ENCODE measurements at places on chromosomes 6 and 20.

- DNase-seq = no peak
Measured at GRCh38 chr6:149065658-149066556, 251.6 kb upstream of the TAB2 start.

DNA sequence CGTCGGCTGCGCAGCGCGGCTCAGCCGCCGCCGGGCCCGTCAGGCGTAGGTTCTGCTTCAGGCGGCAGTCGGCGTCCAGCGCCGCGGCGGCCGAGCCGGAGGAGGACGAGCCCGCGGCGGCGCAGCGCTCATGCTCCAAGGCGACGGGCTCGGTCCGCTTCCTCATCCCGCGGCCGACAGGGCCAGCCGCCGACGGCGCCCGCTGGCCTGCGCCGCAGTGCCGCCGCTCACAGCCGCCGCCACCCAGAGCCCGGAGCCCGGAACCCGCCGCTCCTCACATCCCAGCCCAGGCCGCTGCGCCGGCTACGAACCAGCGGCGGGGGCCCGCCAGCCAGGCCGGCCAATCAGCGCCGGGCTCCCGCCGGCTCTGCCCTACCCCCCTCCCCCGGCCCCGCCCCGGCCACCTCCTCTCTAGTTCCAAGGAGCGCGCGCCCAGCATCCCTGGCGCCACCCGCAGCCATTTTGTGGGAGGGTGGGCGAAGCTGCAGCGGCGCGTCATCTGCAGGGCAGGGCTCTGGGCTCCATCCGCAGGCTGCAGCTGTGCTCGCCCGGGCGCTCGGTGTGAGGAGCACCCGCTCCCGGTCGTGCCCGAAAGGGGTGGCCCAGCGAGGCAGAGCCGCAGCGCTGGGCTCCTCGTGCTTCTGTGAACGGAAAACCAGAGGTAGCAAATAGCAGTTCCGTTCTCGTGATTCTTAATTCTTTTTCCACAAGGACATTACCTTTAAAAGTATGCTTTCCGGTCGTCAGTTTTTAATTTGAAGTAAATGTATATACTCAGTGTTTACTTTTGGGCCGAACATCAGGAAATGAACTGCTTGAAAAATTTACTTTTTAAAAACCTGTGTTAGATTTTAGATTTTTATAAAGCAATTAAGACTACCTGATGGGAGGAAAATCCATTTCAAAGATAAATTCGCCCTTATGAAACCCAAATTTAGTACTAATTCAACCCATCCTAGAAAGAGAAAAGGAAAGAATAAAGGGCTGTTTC lies at the start of gene ABHD12:
Gene ABHD12 (minus strand): TSS at position 298 of the 991 bp plus-strand sequence. CDS start 132 bp downstream, at position 166.
- peak; percentile 69 for DNase-seq

- no peak for DNase-seq
Measured at GRCh38 chr20:58753267-58753921, 60.8 kb downstream of the NPEPL1 start.

- DNase-seq = no peak
Measured at GRCh38 chr6:46652232-46652602, 401 bp downstream of the CYP39A1 start.

DNA sequence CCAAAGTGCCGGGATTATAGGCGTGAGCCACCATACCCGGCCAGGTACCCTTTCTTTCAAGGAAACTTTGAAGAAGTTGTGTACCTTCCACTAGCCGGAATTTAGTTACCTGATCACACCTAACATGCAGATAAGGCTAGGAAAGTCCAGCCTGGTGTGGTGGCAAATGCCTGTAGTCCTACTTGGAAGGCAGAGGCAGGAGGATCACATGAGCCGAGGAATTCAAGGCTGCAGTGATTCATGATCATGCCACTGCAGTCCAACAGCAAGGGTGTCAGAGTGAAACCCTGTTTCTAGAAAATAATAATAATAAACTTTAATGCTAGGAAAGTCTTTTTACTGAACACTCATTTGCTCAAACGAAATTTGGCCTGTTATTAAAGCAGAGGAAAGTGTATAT lies 21.0 kb downstream of the NFYA start:
- no peak for DNase-seq

DNA sequence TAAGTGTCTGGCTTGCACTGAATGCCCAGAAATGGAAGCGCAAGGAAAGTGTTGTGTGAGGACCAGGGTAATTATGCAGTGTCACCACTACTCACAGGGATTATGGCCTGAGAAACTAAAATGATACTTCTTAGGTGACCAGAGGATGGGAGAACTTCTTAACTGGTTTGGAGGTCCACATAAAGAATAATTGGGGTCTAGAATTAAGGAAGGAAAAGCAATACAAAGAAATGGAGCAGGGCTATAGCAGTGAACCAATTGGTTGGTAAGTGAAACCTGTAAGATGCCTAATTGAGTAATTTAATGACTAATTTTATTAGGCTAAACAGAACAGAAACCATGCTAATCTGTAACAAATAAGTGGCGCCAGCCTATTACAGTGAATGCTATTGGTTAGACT lies 5.3 kb downstream of the TSPYL4 start:
- DNase-seq = no peak

- no peak for DNase-seq
Measured at GRCh38 chr6:123570813-123571684, 65.7 kb downstream of the TRDN start.

DNA sequence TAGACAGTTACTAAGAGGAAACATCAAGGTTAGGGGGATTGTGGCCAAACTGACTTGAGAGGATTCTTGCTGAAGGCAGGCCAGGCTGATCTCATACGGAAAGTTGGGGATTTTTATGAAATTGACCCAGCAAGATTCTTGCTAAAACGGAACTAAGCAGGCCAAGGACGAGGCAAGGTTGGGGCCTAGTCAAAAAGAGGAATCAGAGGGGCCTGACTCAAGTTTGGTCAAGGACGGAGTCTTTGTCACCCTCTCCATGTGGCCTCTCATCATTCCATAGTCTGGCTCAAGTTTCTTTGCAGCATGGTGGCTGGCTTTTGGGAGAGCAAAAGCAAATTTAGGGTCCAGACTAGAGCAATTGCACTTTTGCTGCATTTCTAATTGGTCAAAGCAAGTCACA lies 7.9 kb upstream of the HECA start:
- DNase-seq = no peak

DNA sequence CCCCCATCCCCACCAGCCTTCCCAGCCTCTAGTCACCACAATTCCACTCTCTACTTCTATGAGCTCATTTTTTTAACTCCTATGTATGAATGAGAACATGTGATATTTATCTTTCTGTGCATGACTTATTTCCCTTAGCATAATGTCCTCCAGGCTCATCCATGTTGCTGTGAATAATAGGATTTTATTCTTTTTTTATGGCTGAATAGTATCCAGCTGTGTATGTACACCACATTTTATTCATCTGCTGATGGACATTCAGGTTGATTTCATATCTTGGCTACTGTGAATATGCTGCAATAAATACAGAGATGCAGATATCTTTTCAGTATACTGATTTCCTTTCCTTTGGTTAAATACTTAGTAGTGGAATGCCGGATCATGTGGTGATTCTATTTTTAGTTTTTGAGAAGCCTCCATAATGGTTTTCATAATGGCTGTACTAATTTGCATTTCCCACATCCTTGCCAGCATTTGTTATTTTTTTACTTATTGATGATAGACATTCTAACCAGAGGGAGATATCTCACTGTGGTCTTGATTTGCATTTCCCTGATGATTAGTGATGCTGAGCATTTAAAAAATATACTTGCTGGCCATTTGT lies 194.9 kb downstream of the PACRG start:
- no peak for DNase-seq

GRCh38 chr6:158666628-158667359 lies 16.9 kb downstream of the SYTL3 start:
- DNase-seq = peak; percentile 73

DNA sequence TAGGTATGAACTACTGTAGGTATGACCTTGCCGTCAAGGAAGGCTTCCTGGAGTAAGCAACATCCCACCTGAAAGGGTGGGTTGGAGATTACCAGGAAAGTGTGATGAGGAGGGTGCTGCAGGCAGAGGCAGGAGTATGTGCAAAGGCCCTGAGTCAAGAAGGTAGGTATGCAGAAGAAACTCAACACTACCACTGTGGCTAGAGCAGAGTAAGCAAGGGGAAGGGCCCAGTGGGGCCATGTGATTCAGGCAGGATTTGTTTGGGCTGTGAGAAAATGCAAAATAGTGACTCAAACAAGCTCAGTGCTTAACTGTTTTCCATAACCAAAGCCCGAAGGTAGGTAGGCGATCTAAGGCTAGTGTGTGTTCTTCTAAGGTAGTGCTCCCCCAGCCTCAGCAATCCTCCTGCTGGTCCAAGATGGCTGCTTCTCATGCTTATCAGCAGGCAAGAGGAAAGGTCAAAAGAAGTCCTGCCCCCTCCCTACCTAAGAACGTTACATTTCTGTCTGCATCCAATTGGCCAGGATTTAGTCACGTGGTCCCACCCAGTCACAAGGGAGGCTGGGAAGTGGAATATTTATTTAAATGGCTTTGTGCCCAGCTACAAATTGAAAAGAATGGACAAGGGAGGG lies 36.2 kb upstream of the HMGA1 start:
- DNase-seq = no peak

DNA sequence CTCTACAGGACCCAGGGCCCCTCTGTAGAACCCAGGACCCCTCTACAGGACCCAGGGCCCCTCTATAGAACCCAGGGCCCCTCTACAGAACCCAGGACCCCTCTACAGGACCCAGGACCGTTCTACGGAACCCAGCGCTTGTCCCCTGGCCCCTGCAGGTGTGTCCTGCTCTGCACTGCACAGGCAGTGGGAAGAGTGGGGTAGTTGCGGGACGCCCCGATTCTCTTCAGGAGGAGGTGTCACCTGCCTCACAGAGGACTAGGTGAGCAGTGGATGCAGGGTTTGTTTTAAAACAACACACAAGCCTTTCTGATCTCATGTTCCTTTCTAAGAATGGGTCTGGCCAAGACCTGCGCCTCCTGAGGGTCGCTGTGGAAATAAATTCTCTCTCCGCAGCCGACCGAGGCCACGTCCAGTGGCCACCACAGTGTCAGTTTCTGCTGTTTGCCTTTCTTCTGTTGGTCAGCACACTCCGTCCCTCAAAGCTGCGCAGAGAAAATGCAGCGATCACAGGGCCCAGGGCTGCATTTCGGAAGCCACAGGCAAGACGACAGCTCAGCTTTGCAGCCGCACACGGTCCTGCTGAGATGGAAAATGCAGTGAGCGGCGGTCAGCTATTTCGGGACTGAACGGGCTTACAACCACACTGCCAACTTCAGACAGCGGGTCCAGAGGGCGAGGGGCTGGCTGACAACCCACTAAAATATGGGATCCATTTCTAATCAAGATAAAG lies 135.2 kb downstream of the DLL1 start:
- DNase-seq = no peak

GRCh38 chr6:113744861-113745260 lies 112.3 kb upstream of the MARCKS start:
- DNase-seq = no peak

GRCh38 chr6:43907789-43908472 lies 137.9 kb downstream of the VEGFA start:
- DNase-seq = no peak

GRCh38 chr20:39049148-39049547 lies 87.0 kb downstream of the DHX35 start:
- no peak for DNase-seq

DNA sequence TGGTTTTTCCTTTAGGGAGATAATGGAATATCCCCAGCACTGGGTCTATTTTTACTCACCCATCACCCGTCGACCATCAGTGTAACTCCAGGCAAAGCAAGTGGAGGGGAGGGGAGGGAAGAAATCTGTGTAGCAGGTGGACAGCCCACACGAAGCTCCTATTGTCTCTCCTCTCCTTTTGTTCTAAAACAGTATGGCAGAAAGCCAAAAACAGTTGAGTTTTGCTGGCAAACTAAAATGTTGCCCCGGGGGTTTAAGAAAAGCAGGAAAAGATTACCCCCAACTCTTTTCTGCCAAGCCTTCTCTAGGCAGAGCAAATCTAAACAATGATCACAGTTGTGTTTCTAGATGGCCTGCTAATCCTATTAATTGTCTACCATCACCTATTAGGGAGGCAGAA lies 89.7 kb downstream of the PREP start:
- no peak for DNase-seq

GRCh38 chr6:159483259-159483658 lies 209.8 kb downstream of the SOD2 start:
- no peak for DNase-seq

GRCh38 chr20:5504061-5504739 lies 187.4 kb upstream of the PROKR2 start:
- no peak for DNase-seq

DNA sequence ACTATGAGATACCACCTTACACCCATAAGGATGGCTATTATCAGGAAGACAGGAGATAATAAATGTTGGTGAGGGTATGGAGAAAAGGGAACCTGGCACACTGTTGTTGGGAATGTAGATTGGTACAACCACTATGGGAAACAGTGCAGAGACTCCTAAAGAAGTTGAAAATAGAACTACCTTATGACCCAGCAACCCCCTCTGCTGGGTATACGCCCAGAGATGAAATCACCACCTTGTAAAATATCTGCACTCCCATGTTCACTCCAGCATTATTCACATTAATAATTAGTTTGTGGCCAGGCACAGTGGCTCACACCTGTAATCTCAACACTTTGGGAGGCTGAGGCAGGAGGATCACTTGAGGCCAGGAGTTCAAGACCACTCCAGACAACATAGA lies 26.8 kb downstream of the ZBTB9 start:
- no peak for DNase-seq

DNA sequence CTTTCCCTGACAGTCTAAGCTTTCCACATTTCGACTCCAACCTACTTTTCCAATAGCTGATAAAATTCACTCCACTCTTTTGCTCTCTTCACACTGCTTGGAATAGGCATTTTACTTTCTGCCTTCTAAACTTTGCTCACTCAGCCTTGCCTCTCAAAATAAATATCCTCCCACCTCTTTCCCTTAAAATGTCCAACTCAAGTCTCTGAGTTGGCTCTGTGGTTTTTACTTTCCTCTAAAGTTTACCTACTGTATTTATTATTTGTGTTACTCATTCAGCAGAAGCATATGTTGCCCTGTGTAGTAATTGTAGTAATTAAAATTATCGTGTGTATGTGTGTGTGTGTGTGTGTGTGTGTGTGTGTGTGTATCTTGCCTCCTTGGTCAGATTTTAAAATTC lies 20.0 kb upstream of the CDYL start:
- DNase-seq = no peak

DNA sequence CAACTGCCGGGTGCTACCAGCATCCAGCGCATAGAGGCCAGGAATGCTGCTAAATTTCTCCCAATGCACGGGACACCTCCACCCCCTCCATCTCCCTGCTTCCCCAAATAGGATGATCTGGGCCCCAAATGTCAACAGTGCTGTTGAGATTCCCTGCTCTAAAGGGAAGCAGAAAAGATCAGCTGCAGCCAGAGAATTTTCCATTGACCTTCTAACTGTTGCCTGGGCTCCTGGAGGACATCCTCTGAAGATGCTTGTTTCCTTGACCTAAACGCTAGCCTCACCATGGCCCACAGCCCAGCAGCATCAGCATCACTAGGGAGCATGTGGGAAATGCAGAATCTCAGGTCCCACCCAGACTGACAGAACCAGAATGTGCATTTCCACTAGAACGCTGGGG lies 161.3 kb downstream of the GMPR start:
- DNase-seq = no peak

GRCh38 chr20:6818033-6818808 lies 50.7 kb downstream of the BMP2 start:
- no peak for DNase-seq

Measured in AG04449 (cell line).